ENCODE measurements at places on chromosomes 3 and 15.

DNA sequence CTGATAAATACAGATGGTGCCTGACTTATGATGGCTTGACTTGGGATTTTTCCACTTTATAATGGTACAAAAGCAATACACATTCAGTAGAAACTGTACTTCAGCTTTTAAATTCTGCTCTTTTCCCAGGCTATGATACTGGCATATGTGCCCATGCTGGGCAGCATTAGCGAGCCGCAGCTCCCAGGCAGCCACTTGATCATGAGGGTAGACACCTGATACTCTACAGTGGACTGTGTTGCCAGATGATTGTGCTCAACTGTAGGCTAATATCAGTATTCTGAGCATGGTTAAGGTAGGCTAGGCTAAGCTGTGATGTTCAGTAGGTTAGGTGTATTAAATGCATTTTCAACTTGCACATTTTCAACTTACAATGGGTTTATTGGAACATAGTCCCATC lies 17.7 kb upstream of the FEM1B start:
- DNase-seq, result no peak

DNA sequence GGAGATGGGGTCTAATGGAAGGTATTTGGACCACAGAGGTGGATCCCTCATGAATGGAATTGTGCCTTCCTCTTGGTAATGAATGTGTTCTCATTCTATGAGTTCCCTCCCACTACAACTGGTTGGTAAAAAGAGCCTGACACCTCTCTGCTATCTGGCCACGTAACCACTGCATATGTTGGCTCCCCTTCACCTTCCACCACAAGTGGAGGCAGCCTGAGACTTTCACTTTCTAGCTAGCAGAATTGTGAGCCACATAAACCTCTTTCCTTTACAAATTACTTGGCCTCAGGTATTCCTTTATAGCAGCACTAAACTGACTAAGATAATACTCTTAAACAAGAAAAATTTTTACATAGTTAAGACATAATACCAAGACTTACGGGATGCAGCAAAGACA lies 155.3 kb downstream of the NR1I2 start:
- DNase-seq, result no peak

- DNase-seq, result no peak
Measured at GRCh38 chr3:9330166-9330703, 32.6 kb upstream of the THUMPD3 start.

GRCh38 chr3:122902326-122902725 lies 107.5 kb downstream of the SLC49A4 start:
- DNase-seq, result no peak

GRCh38 chr3:177131927-177132636 lies 65.2 kb downstream of the TBL1XR1 start:
- no peak for DNase-seq

GRCh38 chr15:41892621-41893421 lies 1.0 kb downstream of the SPTBN5 start:
- no peak for DNase-seq

GRCh38 chr15:62853114-62853840 lies 189.3 kb upstream of the TPM1 start:
- no peak for DNase-seq

All from fibroblast of skin of right biceps (primary cell).